ENCODE measurements at places on chromosomes 12 and 14.

GRCh38 chr12:5900533-5901205 lies 44.4 kb downstream of the ANO2 start:
- DNase-seq: no peak

GRCh38 chr14:72901361-72901760 lies 7.5 kb upstream of the DPF3 start:
- no peak for DNase-seq

DNA sequence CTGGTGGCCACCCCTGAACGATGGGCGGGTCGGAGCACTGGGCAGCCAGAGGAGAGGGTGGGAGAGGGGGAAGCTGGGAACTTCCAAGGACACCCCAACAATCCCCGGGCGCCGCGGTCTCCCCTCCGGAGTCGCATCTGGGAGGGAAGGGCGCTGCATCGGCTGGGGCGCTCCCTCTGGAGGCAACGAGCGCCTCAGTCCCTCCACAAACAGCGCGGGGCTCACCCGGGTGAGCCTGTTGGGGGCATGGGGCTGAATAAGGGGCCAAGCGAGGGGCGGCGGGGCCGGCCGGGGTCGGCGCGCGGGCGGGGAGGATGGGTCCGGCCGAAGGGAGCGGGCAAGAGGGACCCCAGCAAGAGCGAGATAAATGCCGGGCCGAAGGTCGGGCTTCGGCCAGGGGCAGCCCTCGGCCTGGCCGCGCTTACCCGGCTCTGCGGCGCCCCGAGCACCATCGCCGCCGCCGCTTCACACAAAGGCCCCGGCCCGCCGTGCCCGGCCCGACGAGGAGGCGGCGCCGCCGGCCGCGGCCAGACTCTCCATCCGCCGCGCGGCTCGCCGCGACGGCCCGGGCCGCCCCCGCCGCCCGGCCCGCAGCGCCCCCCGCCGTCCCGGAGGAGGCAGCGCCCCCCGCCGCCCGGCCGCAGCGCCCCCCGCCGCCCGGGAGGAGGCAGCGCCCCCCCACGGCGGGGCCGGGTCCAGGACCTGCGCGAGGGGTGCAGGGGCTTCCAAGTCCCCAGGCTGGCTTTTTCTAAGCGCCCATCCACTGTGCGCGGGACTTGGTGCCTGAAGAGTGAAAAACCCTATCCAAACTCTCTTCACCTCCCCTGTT lies at the start of gene ZBTB39:
TSS of gene ZBTB39 (minus strand) at position 567 of the 829 bp plus-strand sequence. CDS start 1,629 bp downstream, outside the sequence.
- DNase-seq: no peak

DNA sequence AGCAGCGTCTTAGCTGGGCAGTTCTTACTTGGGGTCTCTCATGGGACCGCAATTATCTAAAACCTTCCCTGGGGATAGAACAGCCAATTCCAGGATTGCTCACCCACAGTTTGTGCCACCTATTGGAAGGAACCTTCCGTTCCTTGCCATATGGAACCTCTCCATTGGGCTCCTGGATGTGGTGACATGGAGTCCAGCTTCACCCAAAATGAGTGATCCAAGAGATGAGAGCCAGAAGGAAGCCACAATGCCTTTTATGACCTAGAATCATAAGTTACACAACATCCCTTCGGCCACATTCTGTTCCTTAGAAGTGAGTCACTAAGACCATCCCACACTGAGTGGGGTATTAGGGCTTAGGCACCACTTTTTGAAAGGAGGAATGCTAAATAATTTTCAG lies 164.4 kb downstream of the FBXL14 start:
- no peak for DNase-seq

DNA sequence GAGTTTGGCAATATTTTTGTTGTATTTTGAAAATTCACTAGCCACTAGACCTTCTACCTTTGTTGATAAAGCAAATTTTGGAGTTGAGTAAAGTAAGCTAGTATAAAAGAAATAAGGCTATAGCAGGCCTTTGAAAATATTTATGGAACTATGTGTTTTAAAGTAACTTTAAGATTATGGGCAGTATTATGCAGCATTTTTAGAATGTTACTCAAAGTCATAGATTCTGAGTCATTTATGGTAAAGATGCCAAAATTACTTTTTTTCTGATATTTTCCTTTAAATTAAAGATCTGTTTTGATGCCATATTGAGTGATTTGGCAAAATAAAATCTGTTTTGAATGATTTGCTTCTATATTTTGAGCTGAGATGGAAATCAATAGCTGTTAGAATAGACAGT lies 57.2 kb downstream of the SYNE2 start:
- DNase-seq: no peak

DNA sequence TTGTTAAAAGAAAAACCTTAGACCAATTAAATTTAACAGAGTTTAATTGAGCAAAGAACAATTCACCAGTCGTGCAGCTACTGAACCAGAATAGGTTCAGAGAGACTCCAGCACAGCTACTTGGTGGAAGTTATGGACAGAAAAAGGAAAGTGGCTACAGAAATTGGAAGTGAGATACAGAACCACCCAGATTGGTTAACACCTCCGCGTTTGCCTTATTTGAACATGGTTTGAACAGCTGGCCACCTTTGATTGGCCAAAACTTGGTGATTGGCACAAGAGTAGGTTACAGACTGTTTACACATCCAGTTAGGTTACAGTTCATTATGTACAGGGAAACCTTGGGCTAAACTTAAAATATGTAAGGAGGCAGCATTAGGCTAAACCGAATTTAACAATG lies 54.9 kb downstream of the SRGAP1 start:
- no peak for DNase-seq

GRCh38 chr12:52063981-52064649 lies 5.7 kb upstream of the ATG101 start:
- DNase-seq: no peak

GRCh38 chr12:113048716-113049127 lies 7.8 kb upstream of the DTX1 start:
- DNase-seq: peak; percentile 57

DNA sequence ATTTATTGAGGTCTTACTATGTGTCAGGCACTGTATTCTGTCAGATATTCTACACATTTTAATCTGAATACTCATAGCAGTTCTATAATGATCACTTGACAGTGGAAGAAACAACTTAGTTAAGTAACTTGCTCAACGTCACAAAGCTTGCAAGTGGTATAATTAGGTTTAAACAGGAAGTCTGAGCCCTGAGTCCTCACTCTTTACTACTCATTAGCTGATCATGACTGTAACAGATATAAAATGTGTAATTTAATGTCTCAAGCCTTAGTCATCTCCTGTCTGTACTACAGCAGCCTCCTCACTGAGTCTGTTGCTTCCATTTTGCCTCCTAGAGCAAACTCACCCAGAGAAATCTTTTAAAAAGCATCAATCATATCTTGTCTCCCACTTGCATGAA lies 38.9 kb downstream of the PPP4R4 start:
- no peak for DNase-seq

DNA sequence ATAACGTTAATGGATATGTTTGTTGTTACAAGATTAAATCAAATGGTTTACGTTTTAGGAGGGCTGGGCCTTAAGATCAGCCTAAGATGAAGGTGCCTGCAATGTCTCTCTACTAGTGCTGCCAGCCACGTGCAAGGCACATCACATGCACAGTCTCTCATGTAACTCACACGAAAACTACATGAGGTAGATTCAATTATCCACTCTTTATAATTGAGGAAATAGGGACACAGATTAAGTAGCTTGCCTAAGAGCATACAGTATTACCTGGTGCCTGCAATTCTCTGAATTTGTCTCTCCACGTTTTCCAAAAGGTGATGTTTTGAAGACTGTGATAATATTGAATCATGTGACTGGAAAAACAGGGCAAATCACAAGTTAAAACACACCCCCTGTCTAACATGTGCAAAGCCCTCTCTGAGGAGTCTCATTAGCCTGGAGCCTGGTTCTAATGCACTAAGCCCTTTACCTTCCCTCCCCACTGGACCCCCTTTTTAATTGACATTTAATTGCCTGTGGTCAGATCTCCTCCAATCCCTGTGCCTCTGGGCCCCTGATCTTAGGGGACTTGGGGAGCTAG lies 14.6 kb upstream of the ATP2A2 start:
- DNase-seq: no peak

- no peak for DNase-seq
Measured at GRCh38 chr14:61438036-61438435, 116.7 kb downstream of the PRKCH start.

- DNase-seq: no peak
Measured at GRCh38 chr12:129544716-129545115, 359.1 kb downstream of the TMEM132D start.

DNA sequence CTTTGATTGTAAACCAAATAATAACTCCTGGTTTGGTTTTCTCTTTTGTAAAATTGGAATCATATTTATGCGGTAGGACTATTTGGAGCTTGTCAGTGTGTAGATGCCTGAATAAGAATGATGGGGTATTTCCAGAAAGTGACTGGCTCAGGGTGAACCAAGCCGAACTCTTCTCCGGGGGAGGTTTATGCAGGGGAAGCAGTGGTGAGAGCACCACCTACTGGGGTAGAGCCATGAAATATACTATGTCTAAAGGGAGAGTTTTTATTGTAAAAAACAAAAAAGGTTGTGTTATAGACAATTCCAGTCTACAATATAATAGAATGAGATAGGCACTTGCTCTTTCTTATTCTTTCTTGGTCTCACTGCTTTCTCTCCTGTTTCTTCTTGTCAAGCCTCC lies 222.9 kb upstream of the SLC16A7 start:
- no peak for DNase-seq

GRCh38 chr12:72570601-72571000 lies 298.4 kb downstream of the TRHDE start:
- DNase-seq: no peak

GRCh38 chr14:43540948-43541347 lies 966.1 kb downstream of the FSCB start:
- no peak for DNase-seq

GRCh38 chr12:76226397-76226796 lies 121.8 kb downstream of the BBS10 start:
- DNase-seq: no peak

GRCh38 chr12:93853698-93854478 lies 176.7 kb downstream of the CRADD start:
- no peak for DNase-seq

DNA sequence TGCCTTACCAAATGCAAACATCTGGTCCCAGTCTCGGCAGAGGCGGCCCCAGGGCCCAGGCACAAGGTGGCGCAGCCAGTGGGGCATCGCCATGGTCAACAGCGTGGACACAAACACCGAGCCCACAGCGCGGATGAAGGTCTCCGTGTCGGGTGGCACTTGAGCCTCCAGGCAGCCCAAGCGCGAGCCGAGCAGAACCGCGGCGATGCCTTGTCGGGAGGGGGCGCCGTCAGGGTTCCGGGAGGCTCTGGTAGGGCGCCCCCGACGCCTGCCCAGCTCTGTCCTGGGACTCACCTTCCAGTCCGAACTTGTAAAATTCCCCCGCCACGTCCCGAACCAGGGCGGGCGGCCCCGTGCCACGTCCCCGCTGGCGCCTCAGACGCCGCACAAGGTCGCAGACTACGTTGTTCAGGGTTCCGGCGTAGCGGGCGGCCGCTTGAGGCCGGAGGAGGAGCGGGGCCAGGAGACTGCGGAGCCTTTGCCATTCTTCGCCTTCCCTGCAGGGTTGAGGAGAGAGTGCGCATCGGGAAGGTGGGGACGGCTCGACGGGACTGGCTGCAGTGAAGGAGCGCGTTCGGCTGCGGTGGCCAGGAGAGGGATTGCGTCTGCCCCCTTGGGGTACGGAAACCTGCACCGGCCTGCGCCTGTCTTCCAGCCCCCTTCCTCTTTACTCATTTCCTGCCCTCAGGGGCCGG lies 1.7 kb downstream of the CYP27B1 start:
- DNase-seq: no peak

GRCh38 chr12:45599196-45599595 lies 130.3 kb upstream of the ARID2 start:
- DNase-seq: no peak

DNA sequence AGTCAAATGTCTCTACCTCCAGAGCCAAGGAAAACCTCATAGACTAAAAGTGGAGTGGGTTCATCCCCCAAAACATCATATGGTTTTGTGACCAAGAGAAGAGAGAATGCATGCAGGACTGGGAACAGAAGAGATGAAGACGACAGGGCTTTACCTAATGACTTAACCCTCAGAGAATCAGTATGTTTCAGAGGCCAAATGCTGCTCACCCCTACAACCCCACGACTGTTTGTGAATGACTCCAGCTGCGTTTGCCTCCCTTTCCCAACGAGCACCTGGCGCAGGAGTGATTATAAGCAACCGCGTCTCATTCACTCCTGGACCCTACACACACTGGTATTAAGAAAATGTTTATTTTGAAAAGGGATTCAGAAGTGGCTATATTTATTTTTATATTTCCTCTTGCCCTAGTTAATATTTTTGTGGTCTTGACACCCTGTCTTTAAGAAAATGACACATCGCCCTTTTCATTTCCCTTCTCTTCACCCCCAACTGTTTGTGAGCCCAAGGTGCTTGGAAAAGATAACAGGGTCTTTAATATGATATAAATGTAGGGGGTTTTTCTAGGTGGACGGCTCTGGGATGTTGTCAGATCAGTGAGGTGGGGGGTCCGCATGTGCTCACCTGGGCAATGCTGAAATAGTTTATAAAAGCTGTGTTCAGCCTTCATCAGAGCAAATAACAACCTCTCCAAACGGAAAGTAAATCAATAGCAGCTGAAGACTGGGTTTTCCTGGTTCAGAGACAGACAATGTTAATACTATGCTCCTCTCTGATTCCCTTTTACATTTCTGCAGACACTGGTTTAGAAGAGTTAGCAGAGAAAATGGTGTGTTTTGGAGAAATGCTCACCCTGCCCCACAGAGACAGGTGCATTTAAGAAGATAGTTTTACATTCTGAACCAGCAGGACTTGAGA lies 77.7 kb downstream of the SLC15A4 start:
- DNase-seq: no peak

GRCh38 chr12:46087916-46088439 lies 97.6 kb upstream of the SCAF11 start:
- DNase-seq: no peak

DNA sequence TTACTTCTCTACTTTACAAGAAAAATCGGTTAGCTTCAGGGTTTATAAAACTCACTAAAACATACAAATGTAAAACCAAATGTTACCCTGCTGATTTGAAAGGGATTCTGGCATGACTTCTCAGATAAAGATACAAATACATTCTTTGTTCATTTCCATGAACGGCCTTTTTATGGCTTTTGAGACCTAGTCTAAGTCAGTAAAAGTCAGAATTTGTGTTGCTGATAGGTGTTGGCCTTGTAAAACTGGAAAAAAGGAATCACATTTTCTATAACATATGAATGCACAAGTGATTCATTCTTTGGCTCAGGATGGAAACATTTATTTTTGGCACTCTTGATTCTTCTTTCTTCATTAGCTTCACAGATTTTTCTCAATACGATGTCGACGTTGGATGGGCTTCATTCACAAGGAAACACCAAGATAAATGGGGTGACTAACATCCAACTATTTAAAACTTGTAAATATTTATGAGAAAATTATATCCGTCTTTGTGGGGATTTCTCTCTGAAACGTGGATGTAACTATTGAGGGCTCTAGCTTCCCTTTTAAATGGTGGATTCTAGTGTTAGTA lies 27.0 kb upstream of the CPM start:
- no peak for DNase-seq
